ENCODE measurements at places on chromosomes 6 and 20.

GRCh38 chr20:17482536-17482935, 48.6 kb downstream of the BFSP1 start:
- no peak for DNase-seq

- no peak for DNase-seq
Measured at GRCh38 chr6:43242908-43243663, at the start of gene TTBK1. Gene TTBK1, plus strand, starts transcription at chr6:43243481. Its CDS starts 3,180 bp downstream, at chr6:43246661.

DNA sequence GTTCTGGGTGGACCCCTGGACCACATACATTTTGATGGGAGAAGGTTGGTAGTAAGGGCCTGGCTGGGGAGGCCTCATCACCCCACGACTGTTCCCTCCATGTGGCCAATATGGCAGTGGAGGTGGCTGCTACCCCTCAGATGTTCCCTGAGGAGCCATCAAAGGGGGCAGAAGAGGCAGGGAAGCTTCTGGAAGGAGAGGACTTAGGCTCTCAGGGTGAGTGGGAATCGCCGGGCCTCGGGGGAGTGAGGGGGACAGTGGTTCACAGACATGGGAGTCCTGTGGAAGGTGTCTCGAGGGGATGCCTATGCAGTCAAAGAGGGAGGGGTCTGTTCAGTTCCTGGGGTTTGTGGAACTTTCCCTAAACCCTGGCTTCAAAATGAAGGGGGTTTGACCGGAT, 32.9 kb upstream of the FRMD1 start:
- no peak for DNase-seq

DNA sequence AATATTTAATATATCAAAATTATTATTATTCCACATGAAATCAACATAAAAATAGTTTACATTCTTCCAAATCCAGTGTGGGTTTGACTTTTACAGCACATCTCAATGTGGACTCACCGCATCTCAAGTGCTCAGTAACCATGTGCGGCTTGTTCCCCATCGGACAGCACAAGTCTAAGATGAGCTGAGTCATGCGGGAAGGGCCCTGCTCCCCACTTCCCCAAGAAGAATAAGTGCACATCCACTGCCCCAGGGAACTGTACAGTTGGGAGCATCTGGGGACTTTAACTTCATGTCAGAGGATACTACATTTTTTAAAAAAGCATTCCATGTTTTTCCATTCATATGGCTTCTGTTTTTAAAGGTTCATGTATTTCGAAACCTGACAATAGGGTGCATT, 325.6 kb downstream of the BTBD3 start:
- no peak for DNase-seq

DNA sequence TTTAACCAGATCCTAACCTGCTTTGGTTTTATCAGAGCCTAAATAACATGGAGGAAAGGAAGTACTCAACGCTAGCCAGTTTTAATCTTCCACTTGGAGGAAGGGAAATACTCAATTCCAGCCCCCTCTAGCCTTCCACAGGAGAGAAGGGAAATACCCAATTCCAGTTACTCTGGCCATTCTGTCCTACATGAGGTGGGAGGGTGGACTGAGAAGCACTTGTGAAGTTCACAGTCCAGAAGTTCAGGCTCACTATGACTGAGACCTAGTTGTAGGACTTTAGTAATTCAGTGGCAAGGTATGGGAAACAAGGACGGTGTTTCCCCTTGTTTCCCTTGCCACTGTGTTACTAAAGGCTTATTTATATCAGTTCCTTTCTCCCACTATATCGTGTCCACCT, 672.0 kb downstream of the RFPL4B start:
- no peak for DNase-seq

DNA sequence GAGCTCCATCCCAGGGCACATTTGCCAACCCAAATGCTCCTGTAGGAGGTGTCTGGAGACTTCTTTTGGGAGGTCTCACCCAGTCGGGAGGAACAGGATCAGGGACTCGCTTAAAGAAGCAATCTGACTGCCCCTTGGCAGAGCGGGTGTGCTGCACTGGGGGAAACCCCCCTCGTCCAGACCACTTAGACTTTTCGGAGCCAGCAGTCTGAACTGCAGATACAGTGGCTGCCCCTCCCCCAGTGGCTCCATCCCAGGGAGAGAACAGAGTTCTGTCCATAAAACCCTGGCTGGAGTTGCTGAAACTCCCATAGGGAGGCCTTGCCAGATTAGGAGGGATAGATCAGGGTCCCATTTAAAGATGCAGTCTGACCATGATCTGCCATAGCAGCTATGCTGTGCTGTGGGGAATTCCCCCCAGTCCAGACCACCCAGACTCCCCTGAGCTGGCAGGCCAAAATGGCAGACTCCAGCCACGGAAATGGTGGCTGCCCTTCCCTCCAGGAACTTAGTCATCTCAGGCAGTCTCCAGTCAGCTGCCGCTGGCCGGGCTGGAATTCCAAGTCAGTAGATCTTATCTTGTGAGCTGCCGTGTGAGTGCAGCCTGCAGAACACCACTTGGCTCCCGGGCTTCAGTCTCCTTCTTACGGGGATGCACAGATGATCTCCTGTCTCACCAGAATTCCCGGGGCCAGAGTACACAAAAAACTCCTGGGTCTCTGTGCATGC, 278.1 kb upstream of the SASH1 start:
- DNase-seq, result no peak

- DNase-seq, result no peak
Measured at GRCh38 chr6:43759136-43759906, 10.7 kb upstream of the VEGFA start.

- no peak for DNase-seq
Measured at GRCh38 chr20:40843251-40843650, 154.2 kb upstream of the MAFB start.

- no peak for DNase-seq
Measured at GRCh38 chr20:35771367-35771688, 487 bp upstream of the PHF20 start.

- no peak for DNase-seq
Measured at GRCh38 chr6:167705211-167705750, 121.4 kb upstream of the AFDN start.

DNA sequence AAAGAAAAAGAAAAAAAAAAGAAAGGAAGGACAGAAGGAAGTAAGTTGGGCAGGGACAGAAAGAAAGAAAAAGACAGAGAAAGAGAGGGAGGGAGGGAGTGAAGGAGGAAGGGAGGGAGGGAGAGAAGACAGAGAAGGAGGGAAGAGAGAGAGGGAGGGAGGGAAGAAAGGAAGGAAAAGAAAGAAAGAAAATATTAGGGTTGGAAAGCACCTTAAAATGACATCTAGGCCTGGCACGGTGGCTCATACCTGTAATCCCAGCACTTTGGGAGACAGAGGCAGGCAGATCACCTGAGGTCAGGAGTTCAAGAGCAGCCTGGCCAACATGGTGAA, 33.2 kb downstream of the FASTKD5 start:
- DNase-seq, result no peak

GRCh38 chr6:141484711-141485110, 648.0 kb upstream of the GJE1 start:
- no peak for DNase-seq
